Pancreas (tissue), 10 donors: ENCODE measurements at places on chromosomes 2 and 18. TPM values are rescaled to one million over a fixed set of nuclear protein-coding genes. Genes with fewer than 3 reads are reported as not detected.

DNA sequence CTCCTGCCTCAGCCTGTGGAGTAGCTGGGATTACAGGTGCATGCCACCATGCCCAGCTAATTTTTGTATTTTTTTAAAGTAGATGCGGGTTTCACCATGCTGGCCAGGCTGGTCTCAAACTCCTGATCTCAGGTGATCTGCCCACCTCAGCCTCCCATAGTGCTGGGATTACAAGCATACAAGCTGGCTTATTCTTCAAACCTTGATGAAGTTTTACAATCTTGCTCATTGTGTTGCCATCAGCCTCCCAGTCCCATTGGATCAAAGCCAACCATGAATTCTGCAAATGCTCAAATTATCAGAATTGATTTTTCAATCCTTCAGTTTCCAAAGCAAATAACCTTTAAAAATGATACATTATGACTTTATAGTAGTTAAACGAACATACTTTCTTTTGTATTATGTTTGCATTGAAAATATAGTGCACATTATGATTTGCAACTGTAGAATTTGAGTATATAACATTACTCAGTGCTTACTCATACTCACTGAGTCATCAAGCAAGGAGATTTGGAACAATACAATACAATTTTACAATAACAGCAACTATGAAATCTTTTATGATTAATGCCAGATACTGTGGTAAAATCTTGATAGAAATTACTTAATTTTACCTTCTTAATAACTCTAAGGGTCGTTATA is 1491.9 kb upstream of the CELF4 start:
- no peaks in the 10 kb centered on the region for H3K36me3 ChIP-seq
- no peak overlapping the region for H3K27ac ChIP-seq
- H3K4me1 ChIP-seq = no peaks in the 10 kb centered on the region
- DNase-seq = no peak
- H3K4me3 ChIP-seq = no peak overlapping the region

GRCh38 chr2:216090369-216090786 is 8.7 kb downstream of the TMEM169 start:
- no peaks in the 10 kb centered on the region for H3K27me3 ChIP-seq
- H3K36me3 ChIP-seq = no peaks in the 10 kb centered on the region
- no peak for DNase-seq
- no peaks in the 10 kb centered on the region for H3K4me1 ChIP-seq
- H3K27ac ChIP-seq = no peak overlapping the region

DNA sequence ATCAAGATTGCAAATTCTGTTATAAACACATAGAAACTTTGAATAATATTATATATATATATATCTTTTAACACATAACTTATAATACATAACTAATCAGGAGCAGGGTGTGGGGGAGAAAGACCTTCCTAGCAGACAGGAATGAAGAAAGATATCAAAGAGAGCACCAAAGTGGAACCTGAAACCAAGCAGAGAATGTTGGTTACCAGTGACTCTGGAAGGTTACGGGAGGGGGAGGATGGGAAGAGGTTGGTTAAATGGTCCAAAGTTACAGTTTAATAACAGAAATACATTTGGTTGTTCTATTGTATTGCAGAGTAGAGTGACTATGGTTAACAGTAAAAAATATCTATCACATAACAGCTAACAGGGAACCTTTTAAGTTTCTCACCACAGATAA is 366.7 kb downstream of the LRRTM4 start:
- no peak overlapping the region for H3K4me3 ChIP-seq
- no peaks in the 10 kb centered on the region for H3K27me3 ChIP-seq
- no peak for DNase-seq
- no peaks in the 10 kb centered on the region for H3K36me3 ChIP-seq

- H3K4me1 ChIP-seq = peaks cover 15% of the 10 kb centered on the region
- no peaks in the 10 kb centered on the region for H3K27me3 ChIP-seq
- DNase-seq = peak; percentile 88
- no peaks in the 10 kb centered on the region for H3K36me3 ChIP-seq
- H3K4me3 ChIP-seq = peak within 1 kb of the TSS; percentile 56
Observed at GRCh38 chr18:47930199-47930930, at the start of gene SMAD2. SMAD2 (minus strand) TSS chr18:47930659; CDS start chr18:47896756, 33,903 bp downstream.

DNA sequence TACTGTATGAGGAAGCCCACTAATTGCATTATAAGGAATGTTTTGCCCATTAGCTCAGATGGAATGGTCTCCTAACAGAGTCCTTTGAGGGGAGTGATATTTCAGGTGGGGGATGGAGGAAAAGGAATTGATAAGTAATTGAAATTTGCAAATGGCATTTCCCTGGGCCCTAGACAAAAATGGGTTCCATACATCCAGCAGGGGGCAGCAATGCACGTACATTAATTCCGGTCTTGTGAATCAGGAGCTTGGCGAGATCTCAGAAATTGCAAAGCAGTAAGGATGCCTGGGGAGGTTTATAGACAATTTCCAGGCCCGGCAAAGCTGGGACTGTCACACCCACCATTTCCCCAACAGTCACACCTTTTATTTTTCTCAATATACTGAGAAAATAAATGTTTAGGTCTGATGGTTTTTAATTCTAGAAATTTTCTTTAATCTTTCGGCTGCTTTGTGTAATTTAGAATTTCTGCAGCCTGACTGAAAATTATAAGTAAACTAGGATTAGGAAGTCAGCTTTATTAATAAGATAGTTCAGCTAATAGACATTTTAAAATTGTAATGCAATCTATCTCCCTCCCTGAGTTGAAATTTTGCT is 122.8 kb downstream of the LYPD1 start:
- no peak overlapping the region for H3K4me3 ChIP-seq
- no peak overlapping the region for H3K27ac ChIP-seq
- DNase-seq = no peak
- H3K4me1 ChIP-seq = no peaks in the 10 kb centered on the region
- no peaks in the 10 kb centered on the region for H3K36me3 ChIP-seq

DNA sequence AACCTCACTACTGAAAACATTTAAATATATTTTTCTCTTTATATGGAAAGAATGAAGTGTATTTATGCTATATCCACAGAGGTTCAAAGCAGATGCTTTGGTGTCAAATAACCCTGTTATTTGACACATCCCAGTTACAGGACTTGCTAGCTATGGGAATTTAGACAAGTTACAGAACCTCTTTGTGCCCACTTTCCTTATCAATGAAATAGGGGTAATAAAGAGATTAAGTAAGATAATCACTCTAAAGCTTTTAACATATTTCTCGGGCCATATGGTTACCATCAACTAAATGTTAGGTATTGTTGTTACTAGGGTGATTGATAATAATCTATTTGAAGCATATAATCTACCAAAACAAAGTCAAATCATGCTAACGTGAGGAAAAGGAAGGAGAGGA is 1660.6 kb upstream of the NXPH2 start:
- no peaks in the 10 kb centered on the region for H3K36me3 ChIP-seq
- no peaks in the 10 kb centered on the region for H3K4me1 ChIP-seq
- no peak overlapping the region for H3K4me3 ChIP-seq
- no peaks in the 10 kb centered on the region for H3K27me3 ChIP-seq
- H3K27ac ChIP-seq = no peak overlapping the region

- H3K36me3 ChIP-seq = no peaks in the 10 kb centered on the region
- no peaks in the 10 kb centered on the region for H3K4me1 ChIP-seq
- DNase-seq = no peak
Observed at GRCh38 chr18:24538414-24539264, 78.2 kb downstream of the HRH4 start.

GRCh38 chr2:192194866-192195547 is at the start of gene TMEFF2:
TMEFF2 (minus strand) TSS chr2:192194933; CDS start chr2:192194524, 409 bp downstream.
- peak within 1 kb of the TSS; percentile 39 for H3K4me3 ChIP-seq
- no peak within 1 kb of the TSS for H3K27ac ChIP-seq
- H3K27me3 ChIP-seq = peaks cover 13% of the 10 kb centered on the region
- DNase-seq = peak; percentile 39

DNA sequence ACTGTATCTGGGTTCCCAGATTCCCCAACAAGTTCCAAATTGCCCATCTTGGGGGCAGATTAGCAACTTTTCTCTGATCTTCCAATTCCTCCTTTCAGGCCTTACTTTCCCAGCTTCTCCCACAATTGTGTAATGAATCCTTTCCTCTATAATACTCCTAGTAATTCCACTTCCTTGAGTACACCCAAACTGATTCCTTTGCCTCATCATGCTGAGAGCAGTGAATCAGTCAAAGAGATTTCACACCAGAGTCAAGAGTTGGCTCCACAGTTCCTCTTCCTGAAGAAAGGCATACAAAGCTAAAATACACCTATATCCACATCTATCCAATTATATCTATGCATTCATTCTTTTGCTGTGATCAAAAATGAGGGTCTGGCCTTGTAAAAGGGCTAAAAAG is 28.6 kb upstream of the DAPL1 start:
- H3K4me3 ChIP-seq = no peak overlapping the region
- H3K27me3 ChIP-seq = no peaks in the 10 kb centered on the region
- DNase-seq = no peak
- no peak overlapping the region for H3K27ac ChIP-seq
- H3K4me1 ChIP-seq = no peaks in the 10 kb centered on the region

DNA sequence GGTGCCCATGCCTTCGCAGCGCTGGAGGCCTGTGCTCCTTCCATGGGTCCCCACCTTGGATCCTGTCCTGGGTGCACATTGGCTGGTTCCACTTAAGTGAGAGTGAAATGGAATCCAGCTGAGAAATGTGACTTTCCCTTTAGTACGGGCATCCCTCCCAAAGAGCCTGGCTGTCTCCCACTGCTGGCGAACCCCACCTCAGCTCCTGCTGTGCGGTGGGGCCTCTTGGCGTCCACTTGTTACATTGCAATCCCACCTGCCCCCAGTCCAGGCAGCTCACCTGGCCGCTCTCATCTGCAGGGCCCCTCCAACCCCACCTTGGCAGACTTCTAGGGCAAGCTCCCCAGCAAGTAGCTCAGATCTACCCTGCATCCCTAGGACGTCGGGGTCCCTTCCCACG is 35.5 kb upstream of the GNAL start:
- no peak overlapping the region for H3K4me3 ChIP-seq
- no peaks in the 10 kb centered on the region for H3K27me3 ChIP-seq
- DNase-seq = no peak
- no peak overlapping the region for H3K27ac ChIP-seq

DNA sequence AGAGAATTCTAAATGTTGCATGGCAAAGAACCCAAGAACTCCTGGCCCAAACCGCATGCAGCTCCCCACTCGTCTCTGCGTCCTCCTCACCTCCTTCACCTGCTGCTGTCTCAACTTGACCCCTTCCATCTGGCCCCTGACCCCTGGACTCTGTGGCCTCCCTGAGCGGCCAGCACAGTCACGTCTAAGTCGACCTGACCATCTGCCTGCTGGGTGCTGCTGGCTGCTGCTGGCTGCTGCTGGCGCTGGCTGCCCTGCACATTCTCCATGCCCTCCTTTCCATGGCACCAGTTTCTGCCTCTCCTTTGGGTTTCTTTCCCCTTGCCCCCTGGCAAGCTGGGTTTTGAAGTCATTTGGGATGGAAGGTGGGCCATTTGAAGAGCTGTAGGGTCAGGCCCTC is 30.1 kb upstream of the ASB1 start:
- no peaks in the 10 kb centered on the region for H3K4me1 ChIP-seq
- no peak for DNase-seq
- no peaks in the 10 kb centered on the region for H3K27me3 ChIP-seq
- no peaks in the 10 kb centered on the region for H3K36me3 ChIP-seq
- no peak overlapping the region for H3K4me3 ChIP-seq
- no peak overlapping the region for H3K27ac ChIP-seq

DNA sequence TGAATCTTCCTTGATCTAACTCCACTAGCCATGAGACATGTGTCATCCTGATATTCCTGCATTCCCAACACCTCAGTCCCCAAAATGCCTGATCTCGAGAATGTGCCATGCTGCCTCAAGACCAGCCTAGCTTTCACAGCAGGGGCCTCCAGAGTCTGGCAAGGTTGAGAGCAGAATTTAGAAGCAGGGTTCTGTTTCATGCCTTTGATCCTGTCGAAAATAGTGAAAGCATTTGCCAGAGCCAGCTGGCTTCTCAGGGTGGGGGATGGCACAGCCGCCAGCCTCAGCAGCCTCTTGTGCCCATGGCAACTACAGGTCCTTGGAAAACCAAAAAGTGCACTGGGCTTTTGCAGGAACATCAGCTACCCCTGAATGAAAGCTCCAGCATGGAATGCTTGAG is 143.5 kb downstream of the RTN4 start:
- H3K4me1 ChIP-seq = no peaks in the 10 kb centered on the region
- no peaks in the 10 kb centered on the region for H3K27me3 ChIP-seq
- DNase-seq = no peak
- H3K36me3 ChIP-seq = no peaks in the 10 kb centered on the region

- no peak for DNase-seq
- no peak overlapping the region for H3K27ac ChIP-seq
- no peaks in the 10 kb centered on the region for H3K4me1 ChIP-seq
Observed at GRCh38 chr2:32663864-32664263, 36.0 kb downstream of the TTC27 start.

- no peak for DNase-seq
- no peaks in the 10 kb centered on the region for H3K27me3 ChIP-seq
- no peak overlapping the region for H3K27ac ChIP-seq
- peaks cover 4% of the 10 kb centered on the region for H3K4me1 ChIP-seq
- peak overlapping the region; percentile 67 for H3K4me3 ChIP-seq
Observed at GRCh38 chr2:19989342-19989666, 601 bp downstream of the WDR35 start.

- H3K27ac ChIP-seq = no peak overlapping the region
- no peak overlapping the region for H3K4me3 ChIP-seq
- no peaks in the 10 kb centered on the region for H3K27me3 ChIP-seq
- H3K36me3 ChIP-seq = no peaks in the 10 kb centered on the region
- no peak for DNase-seq
Observed at GRCh38 chr2:107801498-107801897, 25.2 kb upstream of the RGPD4 start.

- no peaks in the 10 kb centered on the region for H3K27me3 ChIP-seq
- no peaks in the 10 kb centered on the region for H3K36me3 ChIP-seq
- no peak overlapping the region for H3K4me3 ChIP-seq
- H3K27ac ChIP-seq = no peak overlapping the region
- H3K4me1 ChIP-seq = no peaks in the 10 kb centered on the region
Observed at GRCh38 chr2:4882941-4883340, 809.2 kb upstream of the SOX11 start.

GRCh38 chr2:69306393-69306821 is 80.6 kb downstream of the GFPT1 start:
- no peak overlapping the region for H3K27ac ChIP-seq
- no peaks in the 10 kb centered on the region for H3K36me3 ChIP-seq
- peaks cover 21% of the 10 kb centered on the region for H3K4me1 ChIP-seq
- H3K27me3 ChIP-seq = no peaks in the 10 kb centered on the region
- DNase-seq = peak; percentile 67
- H3K4me3 ChIP-seq = peak overlapping the region; percentile 52

DNA sequence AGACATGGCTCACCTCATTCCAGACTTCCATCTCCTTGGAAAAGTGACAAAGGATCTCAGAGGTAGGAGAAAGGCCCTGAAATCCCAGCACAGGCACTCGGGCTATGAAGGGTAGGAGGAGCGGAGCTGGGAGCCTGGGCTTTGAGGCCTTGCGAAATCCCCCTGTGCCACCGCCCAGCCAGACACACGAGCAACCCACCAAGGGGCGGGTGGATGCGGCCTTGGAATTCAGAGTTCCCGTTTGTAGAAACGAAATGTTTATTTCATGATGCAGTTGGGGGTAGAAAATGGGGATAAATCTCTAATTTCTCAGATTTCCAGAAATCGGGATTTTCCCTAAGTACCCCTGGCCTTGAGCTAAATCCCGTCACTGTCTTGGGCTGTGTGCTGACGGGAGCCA is 177.1 kb upstream of the HDAC4 start:
- H3K4me3 ChIP-seq = no peak overlapping the region
- no peak overlapping the region for H3K27ac ChIP-seq
- no peak for DNase-seq
- H3K36me3 ChIP-seq = no peaks in the 10 kb centered on the region
- no peaks in the 10 kb centered on the region for H3K27me3 ChIP-seq

ACTG2 gene
- total RNA-seq = 2.2 TPM

IL37 gene
- total RNA-seq = not detected

GALNT3 gene
- total RNA-seq = 21.1 TPM

IL1RL2 gene
- total RNA-seq = 0.12 TPM

EIF4E2 gene
- 18.1 TPM for total RNA-seq

TET3 gene
- 8.6 TPM for total RNA-seq

CNTNAP5 gene
- 0.12 TPM for total RNA-seq

CD8B2 gene
- not detected for total RNA-seq

CNGA3 gene
- total RNA-seq = 0.34 TPM
